ENCODE measurements at places on chromosomes 16 and 17.

DNA sequence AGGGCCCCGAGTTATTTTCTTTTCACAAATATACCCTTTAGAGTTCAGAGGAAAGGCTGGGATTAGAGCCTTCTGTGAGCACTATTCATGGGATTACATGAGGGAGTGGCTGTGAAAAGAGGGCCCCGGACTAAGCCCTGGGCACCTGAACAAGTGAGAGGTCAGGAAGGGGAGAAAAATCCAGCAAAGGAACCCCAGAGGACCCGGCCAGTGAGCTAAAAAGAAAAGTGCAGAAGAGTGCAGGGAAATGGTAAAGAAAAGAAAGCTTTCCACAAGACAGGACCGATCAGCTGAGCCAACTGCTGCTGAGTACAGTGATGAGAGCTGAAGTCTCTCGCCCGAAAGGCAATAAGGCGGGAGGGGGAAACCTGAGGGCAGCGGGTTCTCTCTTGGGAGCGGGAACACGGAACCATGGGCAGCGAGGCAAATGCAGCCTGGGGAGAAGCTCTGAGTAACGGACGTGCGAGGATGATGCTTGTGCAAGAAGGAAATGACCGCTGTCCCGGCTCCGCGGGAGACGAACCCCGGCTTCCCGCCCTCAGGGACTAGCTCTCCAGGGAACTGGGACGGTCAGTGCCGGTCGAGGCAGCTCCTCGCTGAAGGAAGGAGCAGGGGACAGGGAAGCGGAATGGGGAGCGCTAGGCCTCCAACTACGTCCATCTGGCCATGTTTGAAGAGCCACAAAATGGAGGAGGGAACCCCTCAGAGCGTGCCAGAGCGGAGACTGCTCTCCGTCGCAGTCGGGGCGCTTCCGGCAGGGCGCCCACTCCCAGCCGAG, 665 bp upstream of the ALDH3A2 start:
- DNase-seq, result peak; percentile 16

DNA sequence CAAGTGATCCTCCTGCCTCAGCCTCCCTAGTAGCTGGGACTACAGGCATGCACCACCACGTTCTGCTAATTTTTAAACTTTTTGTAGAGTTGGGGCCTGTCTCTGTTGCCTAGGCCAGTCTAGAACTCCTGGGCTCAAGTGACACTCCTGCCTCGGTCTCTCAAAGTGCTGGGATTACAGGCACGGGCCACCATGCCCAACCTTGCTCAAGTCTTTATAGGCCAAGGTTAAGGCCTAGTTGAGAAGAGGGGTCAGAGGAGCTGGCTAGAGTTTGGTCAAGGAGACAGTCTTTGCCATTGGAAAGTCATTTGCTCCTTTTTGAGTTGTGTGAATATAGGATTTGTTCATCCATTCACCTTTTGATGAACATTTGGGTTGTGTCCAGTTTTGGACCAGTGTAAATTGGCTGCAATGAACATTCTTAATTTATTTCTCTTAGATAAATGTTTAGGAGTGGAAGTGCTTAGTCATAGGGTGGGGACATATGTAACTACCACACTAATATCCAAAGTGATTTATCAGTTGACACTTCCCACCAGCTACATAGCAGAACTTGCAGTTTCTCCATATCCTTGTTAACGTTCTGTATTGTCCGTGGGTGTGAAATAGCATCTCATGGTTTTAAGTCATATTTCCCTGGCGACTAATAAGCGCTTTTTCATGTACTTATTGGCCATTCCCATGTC, 30.7 kb upstream of the ARHGAP17 start:
- no peak for DNase-seq

GRCh38 chr17:76252040-76252954, 12.0 kb upstream of the RNF157 start:
- DNase-seq, result no peak

- DNase-seq, result no peak
Observed at GRCh38 chr16:57544124-57544653, 1.7 kb downstream of the ADGRG5 start.

DNA sequence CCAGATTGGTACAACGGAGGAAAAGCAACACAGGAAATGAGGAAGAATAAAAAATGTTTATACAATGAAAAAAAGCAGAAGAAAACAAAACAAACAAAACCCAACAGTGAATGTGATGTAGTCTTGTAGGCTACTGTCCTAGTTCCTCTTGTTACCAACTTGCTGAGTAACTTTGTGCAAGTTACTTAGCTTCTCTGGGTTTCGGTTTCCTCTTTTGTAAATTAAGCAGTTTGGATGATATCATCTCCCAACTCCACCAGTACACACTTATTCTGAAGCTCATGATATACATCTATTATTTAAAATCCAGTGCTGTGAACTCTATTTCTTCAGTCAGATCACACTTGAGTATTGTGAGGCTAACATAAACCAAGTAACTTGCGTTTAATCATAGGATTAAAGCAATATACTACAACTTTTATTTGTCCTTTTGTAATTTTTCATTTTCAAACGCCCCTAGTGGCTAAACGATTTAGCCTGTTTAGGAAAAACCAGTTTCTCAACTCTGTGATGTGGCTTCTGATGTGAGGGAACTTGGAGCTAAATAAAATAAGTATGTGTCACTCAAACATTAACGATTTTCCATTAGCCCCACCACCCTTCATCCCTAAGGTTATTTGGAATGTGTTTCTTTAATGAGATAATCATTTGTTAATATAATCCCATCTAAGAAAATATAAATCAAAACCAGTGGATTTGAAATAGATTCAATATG, 1.4 kb upstream of the UNK start:
- no peak for DNase-seq

GRCh38 chr17:21495281-21495680, 119.1 kb downstream of the KCNJ12 start:
- DNase-seq, result no peak
